ENCODE measurements at places on chromosomes 5 and 9. TPM values are rescaled to one million over a fixed set of nuclear protein-coding genes. Genes with fewer than 3 reads are reported as not detected.
A peak's percentile ranks its signal among the peaks of the same experiment; 100 is the strongest.

- ATAC-seq = no peak
Measured at GRCh38 chr5:53422539-53422938, 57.9 kb upstream of the FST start.

DNA sequence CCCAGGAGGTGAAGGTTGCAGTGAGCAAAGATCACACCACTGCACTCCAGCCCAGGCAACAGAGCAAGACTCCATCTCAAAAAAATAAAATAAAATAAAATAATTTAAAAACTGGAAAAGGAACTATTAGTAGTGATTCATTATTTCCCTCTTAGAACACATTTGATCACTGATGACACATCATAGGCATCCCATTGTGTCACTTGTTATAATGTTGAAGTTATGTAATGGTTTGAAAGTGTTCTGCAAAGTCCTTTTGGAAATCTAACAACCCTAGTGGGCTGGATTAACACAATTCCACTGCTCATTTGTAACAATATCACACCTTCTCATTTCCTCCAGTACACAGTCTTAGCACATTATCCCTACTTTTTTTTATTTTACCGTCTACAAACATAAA lies 81.8 kb upstream of the LMNB1 start:
- ATAC-seq = no peak

DNA sequence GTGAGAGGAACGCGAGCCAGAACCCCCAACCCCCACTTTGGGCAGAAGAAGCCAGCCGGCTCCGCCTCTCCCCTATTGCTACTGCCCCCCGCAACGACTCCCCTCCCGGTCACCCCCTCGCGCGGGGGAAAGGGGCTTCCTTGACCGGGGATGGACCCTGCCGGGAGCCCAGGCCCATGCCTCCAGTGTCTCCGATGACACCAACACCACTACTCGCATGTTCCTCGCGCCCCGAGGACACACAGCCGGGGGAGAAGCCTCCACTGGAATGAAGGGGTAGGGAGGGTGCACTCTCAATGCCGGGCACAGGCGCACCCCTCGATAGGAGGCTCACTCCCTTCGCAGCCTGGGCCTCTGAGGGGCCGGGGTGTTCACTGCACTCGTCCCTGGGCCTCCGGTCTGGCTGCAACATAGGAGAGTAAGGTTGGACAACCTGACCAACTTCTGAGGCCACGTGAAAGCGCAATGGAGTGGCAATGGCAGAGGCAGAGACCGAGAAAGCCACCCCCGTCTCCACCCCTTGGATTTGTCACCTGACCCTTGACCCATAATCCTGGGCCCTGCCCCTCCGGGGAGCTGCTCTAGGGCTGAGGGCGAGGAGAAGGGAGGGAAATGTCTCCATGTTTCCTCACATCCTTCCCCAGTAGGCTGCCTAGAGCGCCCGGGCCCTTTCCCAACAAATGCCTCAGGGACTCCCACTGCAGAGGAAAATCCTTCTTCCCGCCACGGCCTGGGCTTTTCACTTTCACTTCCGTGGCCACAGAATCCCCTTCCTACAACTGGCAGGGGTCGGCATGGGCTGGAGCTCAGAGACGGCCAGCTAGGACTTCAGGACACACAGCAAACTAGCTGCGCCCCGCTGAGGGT lies 1.1 kb upstream of the CNTFR start:
- ATAC-seq = peak; percentile 20

Gene SH3GL2
- total RNA-seq = not detected

GRCh38 chr5:138631096-138631928 lies 56.1 kb upstream of the HSPA9 start:
- no peak for ATAC-seq

Gene GLRA1
- total RNA-seq = not detected

DNA sequence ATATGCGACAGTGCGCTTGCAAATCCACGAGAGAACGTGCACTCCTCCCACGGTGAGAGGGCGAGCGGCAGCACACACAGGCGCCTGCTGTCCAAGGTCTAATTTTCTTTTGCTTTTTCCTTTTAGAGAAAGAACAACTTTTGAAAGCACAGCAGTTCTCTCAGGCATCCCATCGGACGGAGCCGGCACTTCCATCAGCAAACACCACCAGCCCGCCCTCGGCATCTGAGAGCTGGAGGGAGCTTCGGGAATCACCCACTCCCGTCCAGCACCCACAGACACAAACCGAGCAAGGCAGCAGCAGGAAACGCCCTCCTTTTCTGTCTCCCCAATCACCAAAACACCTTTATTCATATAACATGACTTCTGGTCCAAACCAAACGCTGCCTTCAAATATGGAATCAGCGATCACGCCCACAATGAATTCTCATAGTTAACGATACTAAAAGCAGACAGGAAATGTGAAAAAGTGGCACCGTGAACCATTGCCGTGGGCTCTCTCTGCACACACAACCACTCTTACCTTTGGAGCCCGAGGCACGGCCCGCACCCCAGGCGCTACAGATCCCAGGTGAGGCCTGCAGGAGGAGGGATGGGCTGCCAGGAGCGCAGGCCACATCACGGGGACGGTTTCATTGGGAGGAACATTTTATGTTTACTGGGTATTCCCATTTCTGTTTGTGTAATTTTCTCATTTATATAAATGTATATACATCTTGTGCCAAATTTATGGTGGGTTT lies 14.2 kb downstream of the LPCAT1 start:
- no peak for ATAC-seq

DNA sequence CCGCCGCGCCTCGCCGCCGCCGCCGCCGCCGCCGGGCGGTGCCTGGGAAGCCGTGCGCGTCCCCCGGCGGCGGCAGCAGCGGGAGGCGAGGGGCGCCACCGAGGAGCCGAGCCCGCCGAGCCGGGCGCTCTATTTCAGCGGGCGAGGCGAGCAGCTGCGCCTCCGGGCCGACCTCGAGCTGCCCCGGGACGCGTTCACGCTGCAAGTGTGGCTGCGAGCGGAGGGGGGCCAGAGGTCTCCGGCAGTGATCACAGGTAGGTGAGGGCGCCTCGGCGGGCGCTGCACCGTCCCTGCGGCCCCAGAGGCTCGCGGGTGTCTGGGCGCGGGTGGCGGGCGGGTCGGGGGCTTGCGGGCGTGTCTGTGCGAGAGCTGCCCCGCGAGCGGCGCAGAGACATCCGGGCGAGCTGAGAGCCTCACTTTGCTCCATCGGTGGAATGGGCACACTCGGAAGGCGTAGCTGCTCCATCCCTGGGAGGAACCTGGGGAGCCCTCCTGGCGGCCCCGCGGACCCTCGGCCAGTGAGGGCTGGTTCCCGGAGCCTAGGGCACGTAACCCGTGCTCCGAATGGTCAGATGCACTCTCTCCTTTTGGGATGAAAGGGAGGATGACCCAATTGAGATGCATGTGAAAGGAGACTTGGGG lies 864 bp downstream of the PAPPA start:
- ATAC-seq = no peak
